ENCODE measurements at places on chromosomes 16 and 17.
A peak's percentile ranks its signal among the peaks of the same experiment; 100 is the strongest.

GRCh38 chr16:58842156-58842555 is 108.0 kb upstream of the GOT2 start:
- DNase-seq: no peak

- no peak for DNase-seq
Measured at GRCh38 chr17:65530523-65531255, 30.8 kb downstream of the AXIN2 start.

DNA sequence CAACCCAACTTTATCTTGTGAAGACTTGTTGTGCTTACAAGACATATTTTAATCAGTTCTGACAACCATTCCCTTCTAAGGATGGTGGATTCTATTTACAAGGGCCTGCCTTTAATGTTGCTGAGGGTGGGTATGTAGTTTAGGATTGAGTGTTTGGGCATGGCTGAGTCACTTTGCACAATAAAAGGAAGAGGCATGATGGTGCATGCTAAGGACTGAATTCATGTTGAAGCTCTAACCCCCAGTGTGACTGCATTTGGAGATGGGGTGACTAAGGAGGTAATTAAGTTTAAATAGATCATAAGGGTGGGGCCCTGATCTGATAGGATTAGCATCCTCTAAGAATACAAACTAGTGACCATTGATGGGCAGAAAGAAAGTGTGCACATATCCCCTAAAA is 196.1 kb upstream of the HS3ST3A1 start:
- DNase-seq: no peak

GRCh38 chr16:89569506-89570341 is 5.8 kb upstream of the CPNE7 start:
- DNase-seq: no peak

DNA sequence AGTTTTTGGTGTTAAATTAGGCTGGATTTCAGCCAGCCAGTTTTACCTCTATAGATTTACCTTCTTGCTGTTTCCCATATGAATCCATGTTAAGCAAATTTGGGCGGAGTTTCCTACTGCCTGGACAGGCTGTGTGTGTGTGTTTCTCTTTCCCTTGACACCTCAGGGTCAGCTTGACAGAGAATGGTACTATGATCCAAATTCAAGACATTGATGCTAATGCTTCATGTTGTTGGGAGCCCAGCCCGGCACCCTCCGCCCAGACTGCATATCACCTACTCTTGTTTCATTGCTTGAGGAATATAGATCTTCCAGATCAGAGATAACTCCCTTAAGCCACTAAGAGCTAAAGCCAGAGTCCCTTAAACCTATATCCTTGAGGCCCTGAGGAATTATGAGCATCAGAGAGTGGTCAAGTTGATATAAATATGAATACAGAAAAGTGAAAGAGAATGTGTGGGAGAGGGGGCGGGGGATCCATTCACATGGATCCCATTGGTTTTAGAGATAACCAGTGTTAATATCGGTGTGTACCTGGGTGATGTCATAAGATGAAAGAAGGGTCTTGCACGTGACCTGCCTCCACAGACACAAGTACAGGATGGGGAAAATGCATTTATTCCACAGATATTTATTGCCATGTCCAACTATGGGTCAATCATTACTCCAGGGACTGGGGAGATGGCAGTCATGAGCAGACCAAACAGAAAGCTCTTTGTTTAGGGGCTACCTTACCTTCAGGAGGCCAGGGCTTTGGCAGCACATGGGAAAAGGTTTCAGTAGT is 69.7 kb downstream of the WIPI1 start:
- DNase-seq: no peak

DNA sequence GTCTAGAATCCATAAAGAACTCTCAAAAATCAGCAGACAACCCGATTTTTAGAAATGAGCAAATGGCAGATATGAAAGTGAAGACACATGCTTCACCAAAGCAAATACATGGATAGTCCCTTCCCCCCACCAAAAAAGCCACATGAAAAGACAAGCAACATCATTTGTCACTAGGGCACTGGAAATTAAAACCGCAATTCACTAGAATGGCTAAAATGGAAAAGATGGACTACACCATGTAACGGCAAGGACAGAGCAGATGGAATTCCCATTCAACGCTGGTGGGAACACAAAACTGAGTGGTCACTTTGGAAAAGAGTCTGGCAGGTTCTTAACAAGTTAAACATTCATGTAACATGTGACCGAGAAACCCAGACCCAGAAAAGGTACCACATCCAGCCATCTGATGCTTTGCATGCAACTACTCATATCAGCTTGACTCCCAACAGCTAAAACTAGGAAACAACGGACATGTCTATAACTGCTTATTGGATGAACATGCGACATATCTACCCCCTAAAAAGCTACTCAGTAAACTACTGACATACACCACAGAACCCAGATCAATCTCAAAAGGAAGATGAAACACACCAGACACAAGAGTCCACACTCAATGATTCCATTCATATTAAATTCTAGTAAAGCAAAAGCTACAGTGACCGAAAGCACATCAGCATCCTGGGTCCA is 132.6 kb downstream of the ZNF778 start:
- DNase-seq: no peak

DNA sequence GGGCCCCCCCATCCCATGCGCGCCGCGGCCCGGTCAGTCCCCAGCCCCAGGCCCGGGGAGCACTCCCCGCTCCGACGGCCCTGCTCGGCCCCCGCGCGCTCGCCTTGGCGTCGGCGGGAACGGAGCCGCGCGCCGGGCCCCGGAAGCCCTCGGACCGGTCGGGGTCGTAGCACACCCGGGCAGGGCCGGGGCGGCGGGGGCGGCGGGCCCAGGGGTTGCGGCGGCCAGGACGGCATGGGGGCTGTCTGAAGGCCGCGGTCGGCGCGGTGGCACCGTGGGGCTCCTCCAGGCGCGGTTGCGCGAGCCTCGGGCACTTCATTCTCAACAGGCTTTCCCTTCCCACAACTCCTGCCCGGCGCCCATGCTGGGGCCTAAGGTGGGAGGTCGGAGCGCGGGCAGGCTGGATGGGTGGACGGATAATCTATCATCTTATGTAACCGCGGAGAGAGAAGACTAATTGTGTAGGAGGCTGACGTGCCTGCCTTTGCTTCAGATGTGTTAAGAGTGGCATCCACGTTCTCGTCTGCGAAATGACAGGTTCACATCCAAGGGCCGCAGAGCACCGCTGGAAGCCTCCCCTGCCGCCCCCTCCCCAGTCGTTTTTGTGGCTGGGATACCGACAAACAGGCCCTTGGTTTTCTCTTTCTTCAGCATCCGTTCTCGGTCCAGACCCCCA is 708 bp downstream of the BAIAP2 start:
- no peak for DNase-seq

DNA sequence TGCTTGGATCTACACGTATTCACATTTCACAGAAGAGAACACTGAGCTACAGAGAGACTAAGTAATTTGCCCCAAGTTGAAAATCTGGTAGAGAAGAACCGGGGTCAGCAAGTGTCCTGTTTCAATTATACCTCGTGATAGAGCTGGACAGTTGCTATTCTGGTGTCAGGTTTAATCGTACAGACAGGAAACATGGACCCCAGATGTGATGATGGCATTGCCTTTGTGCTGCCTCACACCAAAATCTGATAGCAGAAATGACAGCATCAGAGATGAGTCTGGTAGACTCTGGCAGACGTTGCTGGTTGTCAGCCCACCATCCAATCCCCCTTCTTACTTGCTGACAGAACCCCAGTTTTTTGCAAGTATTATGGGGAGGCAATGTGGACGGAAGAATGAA is 112.1 kb upstream of the FOXF1 start:
- no peak for DNase-seq

DNA sequence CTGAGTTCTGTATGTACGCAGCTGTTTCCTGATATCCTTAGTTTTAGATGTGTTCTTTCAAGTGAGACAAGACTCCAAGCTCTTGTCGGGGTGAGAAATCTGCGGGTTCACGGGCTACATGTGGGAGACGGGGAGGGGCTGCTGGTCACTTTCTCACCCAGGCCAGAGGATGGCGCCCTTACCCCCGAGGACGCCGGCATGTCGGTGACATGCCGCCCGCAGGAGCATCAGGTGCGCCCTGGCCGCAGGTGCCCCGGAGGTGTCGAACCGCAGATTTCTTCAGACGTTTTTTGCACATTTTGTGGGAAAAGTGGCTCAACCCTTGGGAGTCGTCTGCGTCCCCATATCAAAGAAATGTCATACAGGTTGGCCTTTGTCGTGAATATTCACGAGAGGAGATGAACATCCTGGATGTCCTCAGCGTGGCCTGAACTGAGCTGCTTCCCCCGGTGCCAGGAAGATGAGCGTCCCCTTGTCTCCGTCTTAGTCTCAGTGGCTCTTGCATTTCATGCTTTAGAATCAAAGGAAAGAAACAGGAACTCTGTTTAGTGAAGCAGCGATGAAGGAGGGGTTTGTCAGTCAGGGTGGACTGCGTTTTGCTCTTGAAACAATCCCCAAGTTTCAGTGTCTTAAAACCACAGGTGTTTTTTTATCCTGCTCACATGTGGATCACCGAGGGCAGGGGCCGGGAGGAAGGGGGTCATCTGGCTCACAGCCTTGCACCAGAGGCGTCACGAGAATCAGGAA is 75.4 kb upstream of the ZNF750 start:
- DNase-seq: no peak

GRCh38 chr17:63716426-63716825 is 16.5 kb upstream of the LIMD2 start:
- DNase-seq: no peak

GRCh38 chr17:57999496-58000017 is 7.5 kb downstream of the SRSF1 start:
- peak; percentile 88 for DNase-seq

GRCh38 chr17:80604670-80605010 is 60.0 kb downstream of the RPTOR start:
- DNase-seq: no peak

GRCh38 chr17:8904201-8904600 is 36.7 kb upstream of the PIK3R6 start:
- no peak for DNase-seq

- no peak for DNase-seq
Measured at GRCh38 chr16:68079626-68080344, 5.4 kb upstream of the NFATC3 start.

GRCh38 chr16:78641433-78641832 is 542.0 kb downstream of the WWOX start:
- no peak for DNase-seq
